Cardiac septum (tissue), 1 donor: ENCODE measurements at places on chromosomes 5 and 9. TPM values are rescaled to one million over a fixed set of nuclear protein-coding genes. Genes with fewer than 3 reads are reported as not detected.

QSOX2 gene
- total RNA-seq: 7.2 TPM

CEL gene
- total RNA-seq: 0.59 TPM

RFK gene
- total RNA-seq: 18.1 TPM

MARCHF11 gene
- total RNA-seq: 1.3 TPM

UAP1L1 gene
- 6.5 TPM for total RNA-seq

SPATA31E1 gene
- not detected for total RNA-seq

PCDHAC2 gene
- total RNA-seq: 0.67 TPM

SLCO6A1 gene
- not detected for total RNA-seq

ANGPTL2 gene
- 41.4 TPM for total RNA-seq

BTNL3 gene
- not detected for total RNA-seq

CA9 gene
- 0.48 TPM for total RNA-seq

PRSS3 gene
- total RNA-seq: not detected

RETREG1 gene
- total RNA-seq: 105 TPM

VCAN gene
- total RNA-seq: 61.0 TPM

GRXCR2 gene
- 0.78 TPM for total RNA-seq

GRM6 gene
- not detected for total RNA-seq

CATSPER3 gene
- total RNA-seq: 0.54 TPM

RORB gene
- total RNA-seq: 0.73 TPM

ZFP37 gene
- total RNA-seq: 2.0 TPM

TMEM171 gene
- total RNA-seq: not detected

PPIC gene
- total RNA-seq: 40.0 TPM

SPATA6L gene
- total RNA-seq: 2.4 TPM
